Fibroblast of skin of left quadriceps (primary cell): ENCODE measurements at places on chromosomes 11 and 22.

DNA sequence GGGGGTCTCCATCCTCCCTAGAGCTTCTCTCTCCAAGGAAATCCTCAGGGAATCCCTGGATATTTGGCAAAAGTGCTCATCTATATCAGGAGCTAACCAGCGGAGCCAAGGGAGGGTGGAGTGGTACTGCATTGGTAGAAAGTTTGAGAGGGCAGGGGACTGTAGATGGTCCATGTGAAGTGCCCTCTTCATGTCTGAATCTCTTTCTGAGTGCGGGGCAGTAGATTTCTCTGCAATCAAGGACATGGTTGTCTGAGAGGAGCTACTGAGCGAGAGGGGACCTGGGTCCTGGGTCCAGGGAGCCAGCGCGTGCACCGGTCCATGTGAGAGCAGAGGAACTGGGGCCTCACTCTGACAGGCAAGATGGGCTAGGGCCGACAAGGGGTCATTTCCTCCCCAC, 701 bp downstream of the DIXDC1 start:
- no peak for DNase-seq

DNA sequence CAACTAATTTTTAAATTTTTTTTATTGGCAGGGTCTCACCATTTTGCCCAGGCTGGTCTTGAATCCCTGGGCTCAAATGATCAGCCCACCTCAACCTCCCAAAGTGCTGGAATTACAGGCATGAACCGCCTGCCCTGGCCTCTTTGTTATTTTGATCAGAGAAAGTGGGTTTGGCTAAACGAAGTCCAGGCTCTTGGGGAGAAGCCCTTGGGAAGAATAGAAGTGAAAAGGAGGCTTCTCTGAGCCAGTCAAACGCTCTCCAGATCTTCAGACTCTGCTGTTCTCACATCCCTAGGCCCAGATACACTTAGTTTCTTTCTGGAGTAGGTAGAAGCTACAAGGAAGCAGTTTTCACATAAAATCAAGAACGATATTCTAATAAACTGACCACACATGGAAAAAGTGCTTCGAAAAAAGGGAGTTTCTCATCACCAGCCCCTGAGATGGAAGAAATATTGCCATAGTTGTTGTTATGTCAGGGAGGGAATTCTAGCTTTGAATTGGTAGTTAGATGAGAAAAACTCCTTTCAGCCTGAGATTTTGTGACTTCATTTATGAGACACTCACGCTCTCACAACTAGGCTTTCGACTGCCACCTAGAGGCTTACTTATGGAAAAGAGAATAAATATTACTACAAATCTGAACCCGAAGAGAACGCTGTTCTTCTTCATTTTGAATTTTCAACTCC, 41.7 kb upstream of the AQP11 start:
- DNase-seq = peak; percentile 39

GRCh38 chr11:134581121-134581626, 169.1 kb upstream of the B3GAT1 start:
- DNase-seq = no peak

DNA sequence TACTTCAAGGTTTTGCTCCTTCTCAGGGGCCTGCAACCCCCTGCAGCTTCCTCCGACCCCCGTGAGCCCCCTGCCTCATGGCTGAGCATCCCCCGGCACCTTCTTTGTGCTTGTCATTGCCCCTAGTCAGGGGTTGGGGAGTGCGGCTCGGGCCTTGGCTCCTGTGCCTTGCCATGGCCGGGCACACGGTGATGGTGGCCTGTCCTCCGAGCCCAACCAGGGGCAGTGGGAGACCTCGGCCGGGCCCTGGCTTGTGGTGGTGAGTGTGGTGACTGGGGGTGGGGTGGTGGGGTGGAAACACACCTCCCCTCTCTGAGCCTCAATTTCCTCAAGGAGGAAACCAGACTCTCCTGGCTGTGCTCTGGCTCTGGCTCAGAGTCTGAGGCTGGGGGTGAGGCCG, 1.5 kb upstream of the MRGPRG start:
- no peak for DNase-seq

DNA sequence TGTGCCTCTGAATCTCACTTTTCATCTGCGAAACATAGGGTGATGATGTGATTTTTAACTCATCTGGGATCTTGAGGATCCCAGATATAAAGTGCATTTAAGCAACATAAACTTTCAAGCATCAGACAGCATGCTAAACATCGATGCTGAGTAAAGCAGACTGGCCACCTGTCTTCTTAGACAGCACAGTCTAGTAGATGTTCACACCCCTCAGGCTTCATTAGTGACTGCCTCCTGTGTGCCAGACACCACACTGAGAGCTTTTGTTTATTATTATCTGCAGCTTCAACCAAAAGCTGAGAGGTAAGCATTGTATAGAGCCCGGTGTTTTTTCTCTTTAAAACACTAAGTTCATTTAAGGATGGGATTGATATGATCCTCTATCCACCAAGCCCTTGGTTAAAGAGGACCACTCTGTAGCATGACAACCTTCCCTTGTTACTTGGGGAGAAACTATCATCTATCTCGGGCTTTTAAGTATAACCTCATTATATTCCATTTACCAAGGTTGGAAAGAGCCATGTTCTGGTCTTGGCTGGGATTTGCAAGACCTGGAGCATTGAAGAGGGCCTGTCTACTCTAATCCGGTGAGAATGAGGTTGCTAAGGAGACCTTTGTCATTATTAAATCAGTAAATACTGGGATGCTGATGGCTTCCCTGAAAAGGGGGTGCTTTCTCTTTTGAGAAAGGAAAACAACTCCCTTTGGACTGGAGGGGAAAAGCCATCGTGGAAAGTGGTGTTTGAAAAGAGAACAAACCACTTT, 114.2 kb upstream of the SEZ6L start:
- DNase-seq = no peak

GRCh38 chr22:16609548-16610261, 17.1 kb upstream of the CCT8L2 start:
- no peak for DNase-seq

DNA sequence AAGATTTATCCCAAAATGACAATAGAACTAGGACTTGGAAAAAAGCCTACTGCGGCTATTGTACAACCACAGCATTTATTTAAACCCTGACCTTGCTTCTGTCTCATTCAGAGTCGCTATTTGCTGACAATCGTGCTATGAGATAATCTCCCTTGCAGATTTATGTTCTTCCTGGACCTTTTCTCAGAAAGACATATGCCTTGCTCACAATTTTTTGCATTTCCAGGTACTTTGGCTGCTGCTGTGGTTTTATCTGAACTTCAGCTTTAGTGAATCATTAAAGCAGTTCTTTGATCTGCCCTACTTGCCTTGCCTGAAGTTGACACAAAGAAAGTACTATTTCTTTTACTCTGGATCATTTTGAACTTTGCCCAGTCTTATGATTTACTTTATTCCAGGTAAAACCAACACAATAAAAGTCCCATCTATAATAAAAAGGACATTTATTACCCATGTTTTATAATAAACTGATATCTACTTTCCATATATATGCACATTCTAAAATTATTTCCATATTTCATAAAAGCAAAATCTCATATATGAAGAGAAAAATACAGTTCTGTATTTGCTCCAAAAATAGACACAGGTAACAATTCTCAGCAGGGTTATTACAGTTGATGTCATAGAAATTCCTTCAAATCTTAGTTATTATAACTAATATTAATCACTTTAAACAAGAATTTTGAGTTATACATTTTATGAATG, 63.4 kb upstream of the CARD18 start:
- no peak for DNase-seq

DNA sequence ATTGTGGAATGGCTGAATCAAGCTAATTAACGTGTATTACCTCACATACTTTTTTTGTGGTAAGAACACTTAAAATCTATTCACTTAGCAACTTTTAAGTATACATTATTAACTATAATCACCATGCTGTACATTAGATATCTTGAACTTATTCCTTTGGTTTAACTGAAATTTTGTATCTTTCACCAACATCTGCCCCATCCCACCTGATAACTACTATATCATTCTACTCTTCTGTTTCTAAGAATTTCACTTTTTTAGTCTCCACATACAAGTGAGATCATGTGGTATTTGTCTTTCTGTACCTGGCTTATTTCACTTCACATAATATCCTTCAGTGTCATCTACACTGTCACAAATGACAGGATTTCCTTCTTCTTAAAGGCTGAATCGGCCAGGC, 17.1 kb upstream of the VWA5A start:
- no peak for DNase-seq

GRCh38 chr22:35226958-35227647, 30.2 kb upstream of the HMGXB4 start:
- DNase-seq = no peak

DNA sequence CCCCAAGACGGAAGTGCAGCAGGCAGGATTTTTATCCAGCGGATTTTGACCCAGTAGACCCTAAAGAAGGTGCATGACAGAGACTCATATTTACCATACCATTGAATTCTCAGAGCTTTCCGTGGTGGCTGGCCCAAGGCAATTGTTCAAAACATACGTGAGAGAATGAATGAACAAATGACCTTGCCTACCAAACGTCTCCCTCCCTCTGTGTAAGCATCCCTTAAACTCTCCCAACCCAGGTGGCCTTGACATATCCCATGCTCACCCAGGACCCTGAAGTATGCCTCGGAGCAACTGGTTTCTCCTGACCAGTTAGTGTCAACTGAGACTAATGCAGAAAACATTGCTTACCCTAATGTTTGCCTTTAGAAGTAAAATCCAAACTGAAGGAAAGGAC, 154.9 kb downstream of the TEAD1 start:
- no peak for DNase-seq

DNA sequence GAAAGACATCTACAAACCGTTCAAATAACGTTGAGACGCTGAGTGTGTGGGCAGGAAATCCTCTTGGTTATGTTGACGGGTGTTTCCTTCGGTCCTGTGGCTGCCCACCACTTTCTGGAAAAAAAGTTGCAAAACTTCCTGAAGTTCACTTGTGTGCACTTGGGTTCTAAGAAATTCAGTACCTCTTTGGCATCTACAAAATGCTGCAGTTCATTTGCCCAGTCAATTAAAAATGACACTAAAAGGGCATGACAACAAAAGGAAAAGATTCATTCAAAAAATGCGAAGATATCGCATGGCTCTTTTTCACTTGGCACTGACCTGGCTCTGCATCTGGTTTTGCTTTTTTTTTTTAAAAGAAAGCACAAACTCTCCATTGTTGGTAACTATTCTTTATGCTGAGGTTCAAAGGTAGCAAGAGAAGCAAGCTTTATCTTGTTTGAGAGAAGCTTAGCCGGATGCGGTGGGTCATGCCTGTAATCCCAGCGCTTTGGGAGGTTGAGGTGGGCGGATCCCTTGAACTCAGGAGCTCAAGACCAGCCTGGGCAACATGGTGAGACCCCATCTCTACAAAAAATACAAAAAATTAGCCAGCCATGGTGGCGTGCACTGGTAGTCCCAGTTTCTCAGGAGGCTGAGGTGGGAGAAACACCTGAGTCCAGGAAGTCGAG, 10.6 kb upstream of the XBP1 start:
- no peak for DNase-seq

- DNase-seq = no peak
These were observed 37.5 kb upstream of the PANX1 start for GRCh38 chr11:94091091-94091490.
